ENCODE measurements at places on chromosomes 6 and 20.

DNA sequence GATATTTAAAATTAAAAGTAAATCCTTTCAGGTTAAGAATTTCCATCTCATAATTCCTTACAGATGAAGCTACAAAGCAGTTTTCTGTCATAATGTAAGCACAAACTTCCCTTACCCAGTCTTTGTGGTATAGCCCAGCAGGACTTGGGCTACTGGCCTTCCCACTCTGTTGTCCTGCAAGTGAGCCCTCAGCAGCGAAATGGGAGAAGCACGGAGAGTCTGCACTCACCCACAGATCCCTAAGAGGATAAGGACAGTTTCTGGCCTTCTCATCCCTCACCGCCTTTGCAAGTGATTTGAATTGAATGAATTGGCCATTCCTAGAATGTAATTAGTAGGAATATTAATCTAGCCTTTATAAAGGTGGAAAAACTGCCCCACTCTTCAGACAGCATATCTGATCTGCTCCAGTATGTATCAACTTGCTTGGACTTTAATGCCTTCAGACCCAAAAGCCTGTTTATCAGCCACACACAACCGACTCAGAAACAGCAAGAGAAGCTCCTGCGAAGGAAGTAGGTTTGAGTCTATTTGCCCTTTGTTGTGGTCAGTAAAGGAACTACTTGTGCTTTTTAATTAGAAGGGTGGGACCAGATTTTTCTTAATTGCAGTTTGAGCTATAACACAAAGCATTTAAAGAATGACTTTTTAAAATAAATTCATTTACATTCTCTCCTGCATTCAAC is 29.9 kb upstream of the PRDM1 start:
- DNase-seq = no peak

- no peak for DNase-seq
These were observed 104.8 kb upstream of the PTPN1 start for GRCh38 chr20:50405235-50405914.

GRCh38 chr6:13914351-13914750 is 10.4 kb upstream of the RNF182 start:
- no peak for DNase-seq

DNA sequence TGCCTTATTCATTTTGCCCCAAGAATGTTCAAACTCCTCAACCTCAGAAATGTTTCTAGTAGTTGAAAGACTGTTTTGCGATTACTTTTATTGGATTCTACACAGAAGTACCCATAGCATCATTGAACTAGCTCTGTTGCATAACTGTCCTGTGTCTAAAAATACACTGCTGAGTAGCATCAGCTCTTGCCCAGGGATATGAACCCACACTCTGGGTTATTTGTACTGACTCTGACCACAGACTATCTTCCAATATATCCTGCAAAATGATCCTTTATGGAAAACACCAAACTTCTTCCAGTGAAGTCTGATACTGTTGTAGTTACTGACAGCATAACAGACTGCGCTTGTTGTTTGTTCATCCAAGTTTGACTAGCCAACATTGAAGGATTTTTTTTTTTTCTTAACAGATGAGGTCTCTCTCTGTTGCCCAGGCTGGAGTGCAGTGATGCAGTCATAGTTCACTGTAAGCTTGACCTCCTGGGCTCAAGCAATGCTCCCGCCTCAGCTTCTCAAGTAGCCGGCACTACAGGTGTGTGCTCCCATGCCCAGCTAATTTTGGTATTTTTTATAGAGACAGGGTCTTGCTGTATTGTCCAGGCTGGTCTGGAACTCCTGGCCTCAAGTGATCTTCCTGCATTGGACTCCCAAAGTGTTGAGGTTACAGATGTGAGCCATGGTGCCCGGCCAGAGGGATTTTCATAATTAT is 49.9 kb downstream of the TULP4 start:
- no peak for DNase-seq

GRCh38 chr6:52420668-52421358 is 671 bp downstream of the EFHC1 start:
- DNase-seq = no peak

- peak; percentile 99 for DNase-seq
These were observed 5.4 kb downstream of the NPBWR2 start for GRCh38 chr20:64101731-64102621.

GRCh38 chr6:123716506-123716905 is 79.8 kb upstream of the TRDN start:
- no peak for DNase-seq

- no peak for DNase-seq
These were observed 1097.0 kb upstream of the ADGRB3 start for GRCh38 chr6:67538032-67538431.

DNA sequence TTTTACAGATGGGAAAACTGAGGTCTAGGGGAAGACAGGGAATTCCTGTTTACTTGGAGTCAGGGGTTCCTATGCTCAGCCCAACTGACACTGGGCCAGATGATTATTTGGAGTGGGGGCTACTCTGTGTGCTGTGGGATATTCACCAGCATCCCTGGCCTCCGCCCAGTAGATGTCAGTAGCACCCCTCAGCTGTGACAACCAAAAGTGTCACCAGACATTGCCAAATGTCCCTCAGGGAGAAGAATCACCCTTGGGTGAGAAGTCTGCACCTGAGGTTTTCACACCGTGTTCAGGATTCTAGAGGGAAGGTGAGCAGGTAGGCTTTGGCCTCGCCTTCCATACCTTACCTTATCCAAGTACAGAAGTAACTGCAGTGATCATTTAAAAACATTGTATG is 27.6 kb downstream of the CDH26 start:
- DNase-seq = peak; percentile 37

- DNase-seq = no peak
These were observed 93.3 kb upstream of the MARCKS start for GRCh38 chr6:113763876-113764275.

- no peak for DNase-seq
These were observed 185.1 kb upstream of the SULF2 start for GRCh38 chr20:47970282-47970903.

DNA sequence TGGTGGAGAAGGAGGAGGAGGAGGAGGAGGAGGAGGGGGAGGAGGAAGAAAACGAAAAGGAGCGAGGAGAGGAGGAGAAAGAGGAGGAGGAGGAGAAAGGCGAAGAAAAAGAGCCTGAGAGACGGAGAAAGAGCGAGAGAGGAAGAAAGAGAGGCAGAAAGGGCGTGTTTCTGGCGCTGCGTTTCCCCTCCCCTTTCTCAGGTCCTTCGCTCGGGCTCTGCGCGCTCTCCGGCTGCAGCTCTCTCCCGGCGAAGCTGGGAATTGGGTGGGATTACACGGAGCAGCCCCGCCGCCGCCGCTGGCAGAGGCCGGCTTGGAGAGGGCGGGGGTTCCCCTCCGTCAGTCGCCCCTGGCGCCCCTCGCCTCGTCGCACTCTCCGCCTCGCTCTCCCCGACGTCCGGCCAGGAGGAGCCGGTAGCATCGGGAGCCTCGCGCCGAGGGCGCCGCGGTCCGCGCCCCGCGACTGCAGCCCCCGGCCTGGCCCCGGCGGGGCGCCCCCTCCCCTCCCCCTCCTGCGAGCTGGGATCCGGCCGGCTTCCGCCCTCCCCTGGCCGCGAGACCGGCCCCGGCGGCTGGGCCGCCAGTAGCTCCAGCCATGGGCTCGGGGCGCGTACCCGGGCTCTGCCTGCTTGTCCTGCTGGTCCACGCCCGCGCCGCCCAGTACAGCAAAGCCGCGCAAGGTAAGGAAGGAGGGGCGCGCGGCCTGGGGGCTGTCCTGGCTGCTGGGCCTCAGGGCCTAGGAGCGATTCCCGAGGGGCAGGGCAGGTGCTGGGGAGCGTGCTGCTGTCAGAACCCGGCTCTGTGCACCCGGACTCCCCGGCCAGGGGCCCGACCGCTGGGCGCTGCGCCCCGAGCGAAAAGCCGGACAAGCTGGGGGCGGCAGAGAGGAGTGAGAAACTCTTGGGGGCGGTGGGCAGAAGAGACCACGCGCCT is at the start of gene SCUBE3:
SCUBE3 (plus strand) TSS at position 133 of the 933 bp plus-strand sequence; CDS start at position 596, 463 bp downstream.
- DNase-seq = peak; percentile 95

- peak; percentile 1 for DNase-seq
These were observed 43.1 kb downstream of the PRND start for GRCh38 chr20:4764805-4765204.

- peak; percentile 38 for DNase-seq
These were observed 19.3 kb downstream of the MRAP2 start for GRCh38 chr6:84052883-84053241.

GRCh38 chr6:148507774-148508173 is 165.1 kb downstream of the SASH1 start:
- DNase-seq = no peak

GRCh38 chr20:9454791-9455190 is 59.6 kb upstream of the LAMP5 start:
- DNase-seq = no peak

DNA sequence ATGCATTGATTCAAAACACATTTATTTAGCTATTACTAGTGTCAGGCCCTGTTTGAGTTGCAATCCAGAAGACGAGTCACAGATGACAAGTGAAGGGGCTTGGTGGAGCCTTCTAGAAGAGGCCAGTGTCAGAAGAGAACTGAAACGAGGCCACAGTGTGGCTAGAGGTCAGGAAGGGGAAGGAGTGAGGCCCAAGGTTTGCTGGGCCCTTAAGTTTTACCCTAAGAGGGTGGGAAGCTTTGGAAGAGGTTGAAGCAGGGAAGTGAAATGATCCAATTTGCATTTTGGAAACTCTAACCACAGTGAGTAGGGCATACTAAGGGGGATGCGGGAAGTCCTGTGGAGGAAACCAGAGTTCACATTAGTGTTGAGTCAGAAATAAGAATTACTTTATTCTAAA is 25.0 kb downstream of the TTK start:
- no peak for DNase-seq

GRCh38 chr6:39432330-39433025 is 110.0 kb upstream of the KCNK16 start:
- DNase-seq = no peak

- DNase-seq = no peak
These were observed 35.1 kb upstream of the HMGA1 start for GRCh38 chr6:34201455-34202107.

DNA sequence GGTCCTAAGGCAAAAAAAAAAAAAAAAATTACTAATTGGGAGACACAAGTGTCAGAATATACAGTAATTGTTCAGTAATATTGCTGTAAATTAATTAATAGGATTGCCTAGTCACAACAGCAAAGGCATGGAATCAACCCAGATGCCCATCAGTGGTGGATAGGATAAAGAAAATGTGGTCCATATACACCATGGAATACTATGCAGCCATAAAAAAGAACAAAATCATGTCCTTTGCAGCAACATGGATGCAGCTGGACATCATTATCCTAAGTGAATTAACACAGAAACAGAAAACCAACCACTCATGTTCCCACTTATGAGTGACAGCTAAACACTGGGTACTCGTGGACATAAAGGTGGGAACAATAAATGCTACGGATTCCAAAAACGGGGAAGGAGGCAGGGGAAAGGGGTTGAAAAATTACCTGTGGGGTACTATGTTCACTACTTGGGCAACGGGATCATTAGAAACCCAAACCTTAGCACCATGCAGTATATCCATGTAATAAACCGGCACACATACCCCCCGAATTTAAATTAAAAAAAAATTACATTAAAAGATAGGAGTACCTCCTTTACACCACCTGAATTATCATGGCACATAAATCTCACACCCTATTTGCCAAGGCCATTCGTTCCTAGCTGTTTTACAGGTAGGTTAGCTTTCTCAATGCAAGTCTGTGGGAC is 689 bp upstream of the PFDN4 start:
- DNase-seq = no peak
